GM12891 (cell line): ENCODE measurements at places on chromosomes 2 and 18.

DNA sequence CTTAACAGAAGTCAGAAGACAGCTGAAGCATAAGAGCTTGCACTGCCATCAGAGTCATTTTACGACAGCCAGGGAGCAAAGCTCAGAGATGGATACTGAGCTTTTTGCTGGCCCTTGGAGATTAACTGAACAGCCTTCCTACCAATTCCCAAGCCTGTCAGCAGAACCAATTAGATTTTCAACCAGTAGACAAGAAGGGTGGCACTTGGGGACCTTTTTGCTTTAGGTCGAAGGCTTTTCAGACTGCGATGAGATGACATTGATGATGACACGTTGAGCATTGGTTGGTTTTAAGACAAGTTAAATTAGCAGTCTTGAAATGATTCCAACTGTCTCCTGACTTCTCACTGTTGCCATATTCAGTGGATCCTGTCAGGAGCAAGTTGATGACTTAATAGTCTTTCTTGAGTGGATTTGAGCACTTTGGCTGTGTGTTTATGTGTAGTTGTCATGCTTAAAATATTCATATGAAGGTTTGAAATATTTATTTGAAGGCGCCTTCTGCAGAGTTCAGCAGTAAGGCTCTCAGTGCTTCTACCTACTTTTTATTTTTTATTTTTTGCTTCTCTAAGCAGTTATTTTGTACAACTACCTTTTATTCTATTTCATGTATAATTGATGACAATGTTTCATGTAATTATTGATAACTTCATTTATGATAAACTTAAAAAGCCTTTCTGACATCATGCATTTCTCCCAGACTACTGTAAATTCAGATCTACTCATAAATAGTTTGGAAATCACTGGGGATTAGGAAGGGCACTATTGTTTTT is 256.7 kb downstream of the CAMKMT start:
- no peak for DNase-seq

GRCh38 chr2:120470041-120470965 is 124.4 kb downstream of the INHBB start:
- DNase-seq, result no peak

DNA sequence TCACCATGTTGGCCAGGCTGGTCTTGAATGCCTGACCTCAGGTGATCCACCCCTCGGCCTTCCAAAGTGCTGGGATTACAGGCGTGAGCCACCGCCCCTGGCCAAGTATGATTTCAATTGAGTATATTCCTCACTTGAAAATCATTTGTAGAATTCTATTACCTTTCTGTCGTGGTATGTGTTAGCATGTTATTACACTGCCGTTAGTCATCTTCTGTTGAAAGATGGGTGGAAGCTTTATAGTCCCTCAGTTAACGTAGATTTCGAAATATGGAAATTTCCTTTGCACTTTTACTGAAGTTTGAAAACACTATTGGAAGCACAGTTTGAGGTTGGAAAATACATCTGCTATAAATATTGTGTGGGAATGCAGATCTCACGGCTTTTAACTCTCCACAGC is 14.7 kb downstream of the NIFK start:
- no peak for DNase-seq

DNA sequence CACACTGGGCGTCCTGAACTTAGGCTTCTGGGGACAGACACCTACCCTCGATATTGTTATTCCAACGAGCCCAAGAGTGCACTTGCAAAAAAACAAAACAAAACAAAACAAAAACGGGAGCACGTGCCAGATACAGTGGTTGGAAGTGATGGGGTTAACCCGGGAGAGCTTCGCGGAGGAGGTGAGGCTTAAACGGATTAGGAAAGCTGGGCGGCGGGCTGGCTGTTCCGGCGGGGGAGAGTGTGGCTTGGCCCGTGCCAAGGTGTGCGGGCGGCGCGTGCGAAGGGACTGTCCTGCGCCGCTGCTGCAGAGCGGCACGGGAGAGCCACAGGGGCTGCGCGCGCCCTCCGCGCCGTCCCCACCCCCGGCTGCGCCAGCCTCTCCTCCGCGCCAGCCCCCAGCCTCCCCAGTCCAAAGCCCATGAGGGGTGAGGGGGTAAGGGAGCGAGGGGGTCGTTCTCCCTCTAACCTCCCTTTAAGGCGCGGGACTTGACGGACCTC is 1.5 kb upstream of the SLC30A3 start:
- no peak for DNase-seq

GRCh38 chr2:200345975-200346374 is 39.5 kb downstream of the SPATS2L start:
- DNase-seq, result no peak

DNA sequence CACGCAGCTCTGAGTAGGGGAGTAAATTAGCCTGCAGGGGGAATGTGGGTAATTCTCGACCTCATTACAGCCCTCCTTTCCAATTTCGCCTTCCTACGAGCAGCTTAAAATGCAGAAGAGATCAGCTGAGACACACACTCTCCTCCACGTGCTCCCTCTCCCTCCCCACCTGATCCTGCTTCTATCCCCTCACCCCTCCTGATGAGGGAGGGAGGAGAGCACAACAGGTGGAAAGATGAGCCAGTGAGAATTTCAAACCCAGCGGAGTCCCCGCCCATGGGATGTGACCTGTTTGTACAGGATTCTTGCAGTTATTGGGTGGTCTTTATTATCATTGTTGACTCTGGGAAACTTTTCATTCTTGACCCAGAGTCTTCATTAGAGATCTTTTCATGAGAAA is 35.5 kb downstream of the DDX18 start:
- DNase-seq, result no peak

DNA sequence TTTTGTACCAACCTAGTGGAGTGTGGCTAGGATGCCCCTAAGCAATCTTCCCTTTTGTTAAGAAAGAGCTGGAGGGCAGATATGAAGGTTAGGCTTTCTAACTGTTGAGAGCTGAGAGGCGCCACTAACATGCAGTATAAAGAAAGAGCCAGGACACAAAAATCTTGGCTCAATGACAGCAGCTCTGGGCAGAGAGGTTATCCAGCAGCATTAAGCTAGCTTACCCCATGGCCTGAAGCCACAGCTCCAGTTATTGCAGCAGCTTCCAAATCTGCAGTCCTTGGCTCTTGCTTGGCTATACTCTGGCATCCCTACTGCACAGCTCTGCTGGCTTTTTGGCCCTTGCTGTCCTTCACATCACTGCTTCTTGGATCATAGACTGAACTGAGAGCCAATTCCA is 213.4 kb downstream of the GPD2 start:
- no peak for DNase-seq

- DNase-seq, result no peak
Observed at GRCh38 chr2:122216071-122216470, 460.6 kb downstream of the TSN start.

GRCh38 chr2:76851000-76851399 is 671.2 kb downstream of the LRRTM4 start:
- no peak for DNase-seq

GRCh38 chr2:70199320-70199864 is 8.6 kb upstream of the C2orf42 start:
- no peak for DNase-seq

DNA sequence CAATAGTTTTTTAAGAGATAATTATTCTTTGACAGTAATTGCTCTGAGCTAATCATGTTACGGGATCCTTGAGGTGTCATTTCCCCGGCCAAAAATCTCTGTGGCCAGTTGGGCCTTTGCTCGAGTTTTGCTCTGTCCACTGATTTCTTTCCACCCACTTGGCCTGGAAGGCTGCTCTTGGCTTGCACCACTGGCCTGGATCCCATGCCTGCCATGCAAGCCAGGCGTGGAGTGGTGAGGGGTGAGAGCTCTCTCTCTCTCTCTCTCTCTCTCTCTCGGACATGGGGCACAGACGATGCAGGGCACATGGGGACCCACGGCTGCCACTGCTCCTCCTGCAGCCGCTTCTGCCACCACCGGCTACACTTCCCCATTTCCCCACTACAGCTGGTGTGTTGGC is 853.0 kb upstream of the GCFC2 start:
- no peak for DNase-seq

DNA sequence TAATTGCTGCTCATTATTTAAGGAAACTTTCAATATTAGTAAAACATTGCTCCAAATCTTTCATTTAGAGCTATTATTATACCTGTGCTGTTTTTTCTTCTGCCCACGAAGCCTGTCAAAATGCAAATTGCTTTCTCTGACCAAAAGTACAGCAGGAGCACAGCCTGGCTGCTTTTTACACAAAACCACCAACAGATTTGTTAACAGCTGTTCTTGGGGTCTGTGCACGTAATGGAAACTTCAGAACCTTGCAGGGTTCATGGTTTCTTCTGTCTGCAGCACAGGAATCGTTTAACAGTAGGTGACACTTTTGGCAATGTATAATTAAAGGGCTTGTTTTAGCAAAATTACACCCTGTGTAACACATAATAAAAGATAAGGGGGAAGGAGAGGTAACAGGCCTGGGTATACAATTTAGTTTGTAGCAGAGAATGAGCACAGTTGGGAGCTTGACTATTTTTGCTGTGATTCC is 447.3 kb downstream of the KCNJ3 start:
- DNase-seq, result peak; percentile 13

DNA sequence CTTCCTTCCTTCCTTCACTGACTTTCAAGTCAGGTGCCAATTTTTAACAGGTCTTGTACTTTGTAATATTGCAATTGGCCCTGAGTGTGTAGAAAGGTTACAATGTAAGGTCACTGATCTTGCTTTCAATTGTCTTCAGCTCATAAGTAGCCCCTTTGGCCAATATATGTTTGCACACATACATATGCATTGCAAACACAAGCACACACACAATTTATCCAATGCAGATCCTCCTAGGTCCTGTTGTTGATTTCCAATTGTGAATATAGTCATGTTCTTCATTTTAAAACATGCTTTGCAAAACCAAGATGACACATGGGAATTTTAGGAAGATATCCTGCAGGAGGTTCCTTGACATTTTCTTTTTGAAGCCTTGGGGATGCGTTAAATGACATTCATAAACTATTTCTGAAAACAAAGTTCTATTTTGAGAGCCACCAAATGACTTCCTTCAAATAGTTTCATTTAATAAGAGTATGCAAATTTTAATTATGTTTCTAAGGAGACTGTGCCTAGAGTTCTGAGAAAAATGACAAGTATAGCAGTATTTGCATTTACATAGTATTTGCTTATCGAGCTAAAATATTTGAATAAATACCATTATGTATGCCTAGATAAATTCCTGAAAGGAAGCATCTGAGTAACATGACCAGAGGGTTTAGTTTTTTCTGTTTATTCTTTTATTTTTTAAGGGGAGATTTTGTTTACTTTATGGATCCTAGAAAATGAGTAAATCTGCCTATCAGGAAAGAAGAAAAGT is 117.1 kb upstream of the TMEFF2 start:
- no peak for DNase-seq

DNA sequence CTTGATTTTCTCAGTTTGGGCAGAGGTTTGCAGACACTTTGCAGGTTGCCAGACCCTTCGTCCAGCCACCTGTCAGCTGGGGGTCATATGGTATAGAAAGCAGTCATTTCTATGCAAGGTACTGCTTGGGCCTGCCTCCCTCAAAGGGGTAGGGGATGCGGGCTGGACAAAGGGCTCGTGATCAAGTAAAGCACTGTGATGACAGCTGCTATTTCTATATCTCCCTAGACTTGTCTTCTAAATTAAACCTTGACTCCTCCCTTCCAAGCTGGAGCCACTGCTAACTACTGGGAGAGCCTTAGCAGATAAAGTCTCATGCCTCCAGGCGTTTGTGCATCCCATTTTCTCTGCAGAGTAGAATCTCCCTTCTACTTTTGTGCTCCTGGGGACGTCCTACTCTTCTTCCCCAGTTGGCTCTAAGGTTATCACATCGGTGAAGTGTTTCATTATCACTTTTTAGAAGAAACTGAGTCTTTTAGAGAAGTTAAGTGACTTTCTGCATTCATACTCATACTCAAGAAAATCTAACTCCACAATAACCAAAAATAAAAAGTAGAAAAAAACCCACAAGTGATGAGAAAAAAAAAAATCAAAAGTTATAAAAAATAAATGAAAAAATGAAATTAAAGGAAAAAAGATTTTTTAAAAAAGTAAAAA is 710 bp upstream of the XRCC5 start:
- DNase-seq, result no peak

DNA sequence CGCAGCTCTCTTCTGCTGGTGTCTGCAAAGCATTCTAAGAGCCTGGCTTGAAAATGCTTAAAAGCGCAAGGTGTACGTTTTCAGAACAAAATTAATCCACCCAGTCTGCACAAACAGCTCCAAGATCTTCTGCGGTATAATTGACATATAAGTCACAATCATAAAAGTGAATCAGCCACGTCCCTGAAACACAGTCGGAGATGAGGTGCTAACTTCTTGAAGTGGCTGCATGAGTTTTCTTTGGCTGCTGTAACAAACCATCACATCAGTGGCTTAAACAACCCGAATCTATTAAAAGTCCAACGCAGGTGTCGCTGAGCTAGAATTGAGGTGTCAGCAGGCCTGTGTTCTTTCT is 32.6 kb downstream of the ARL4C start:
- DNase-seq, result no peak

GRCh38 chr2:33489835-33490431 is 13.5 kb downstream of the RASGRP3 start:
- DNase-seq, result no peak

- no peak for DNase-seq
Observed at GRCh38 chr2:28442328-28442727, 49.7 kb downstream of the FOSL2 start.

- DNase-seq, result no peak
Observed at GRCh38 chr2:130890941-130891669, 54.4 kb downstream of the ARHGEF4 start.

GRCh38 chr2:161975062-161975812 is 98.8 kb downstream of the DPP4 start:
- DNase-seq, result no peak

DNA sequence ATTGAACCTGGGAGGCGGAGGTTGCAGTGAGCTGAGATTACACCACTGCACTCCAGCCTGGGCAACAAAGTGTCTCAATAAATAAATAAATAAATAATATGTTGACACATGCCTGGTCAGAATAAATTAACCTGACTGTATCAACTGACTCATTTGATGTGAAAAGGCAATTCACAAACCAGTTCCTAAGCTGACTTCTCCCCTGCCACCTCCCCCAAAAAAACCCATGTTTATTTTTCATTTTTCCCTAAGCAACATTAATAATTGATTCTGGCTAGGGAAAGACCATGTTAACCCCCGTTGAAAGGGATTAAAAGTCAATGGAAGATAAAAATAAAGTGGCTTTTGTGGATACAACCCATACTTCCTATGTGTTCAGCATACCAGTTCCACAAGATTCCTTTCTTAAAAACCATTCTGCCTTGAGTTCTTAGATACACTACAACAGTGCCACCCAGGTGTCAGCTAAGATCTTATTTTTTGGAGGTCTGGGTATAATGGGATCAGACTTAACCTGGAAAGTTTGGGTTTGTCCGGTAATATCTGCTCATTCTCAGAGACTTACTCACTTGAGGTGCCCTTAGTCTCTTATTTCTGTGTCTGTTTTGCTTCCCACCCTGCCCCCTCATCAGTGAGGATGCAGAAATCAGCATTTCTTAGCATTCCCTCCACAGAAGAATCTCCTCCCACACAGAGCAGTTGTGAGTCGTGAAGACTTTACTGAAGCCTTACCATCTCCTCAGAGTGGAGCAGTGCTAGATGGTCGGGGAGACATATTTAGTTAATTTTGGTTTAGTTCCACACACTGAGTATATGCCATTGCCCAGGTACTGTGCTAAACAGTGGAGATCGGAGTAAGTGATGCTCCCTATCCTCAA is 10.1 kb upstream of the MCFD2 start:
- no peak for DNase-seq

GRCh38 chr2:232871835-232872736 is 2.0 kb downstream of the SNORC start:
- DNase-seq, result no peak
